ENCODE measurements at places on chromosomes 12 and 14. TPM values are rescaled to one million over a fixed set of nuclear protein-coding genes. Genes with fewer than 3 reads are reported as not detected.
A peak's percentile ranks its signal among the peaks of the same experiment; 100 is the strongest.

DNA sequence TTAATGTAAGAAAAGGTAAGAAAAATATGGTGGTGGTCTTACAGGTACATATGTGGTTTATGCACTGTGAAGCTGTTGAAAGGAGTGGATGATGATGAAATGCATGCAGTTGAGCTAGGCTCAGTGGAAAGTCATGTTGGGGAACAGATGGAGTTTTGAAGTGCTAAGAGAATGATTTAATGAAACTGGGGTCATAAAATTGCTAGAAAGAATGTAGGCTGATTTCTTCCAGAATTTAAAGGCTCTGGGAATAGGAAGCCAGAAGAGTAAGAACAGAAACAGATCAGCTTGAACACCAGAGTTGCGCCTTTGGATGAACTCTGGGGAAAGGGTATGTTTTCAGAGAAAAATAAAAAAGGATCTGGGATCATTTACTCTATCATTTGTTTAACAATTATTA is 146.5 kb downstream of the MON2 start:
- DNase-seq: no peak

- DNase-seq: no peak
Observed at GRCh38 chr12:68591734-68592418, 18.8 kb upstream of the RAP1B start.

GRCh38 chr12:14157088-14157747 is 175.8 kb upstream of the GRIN2B start:
- DNase-seq: no peak

GRCh38 chr14:102506626-102506925 is 3.0 kb downstream of the ANKRD9 start:
- DNase-seq: no peak

GRCh38 chr14:83300476-83301064 is 1766.9 kb upstream of the SEL1L start:
- peak; percentile 10 for DNase-seq

DNA sequence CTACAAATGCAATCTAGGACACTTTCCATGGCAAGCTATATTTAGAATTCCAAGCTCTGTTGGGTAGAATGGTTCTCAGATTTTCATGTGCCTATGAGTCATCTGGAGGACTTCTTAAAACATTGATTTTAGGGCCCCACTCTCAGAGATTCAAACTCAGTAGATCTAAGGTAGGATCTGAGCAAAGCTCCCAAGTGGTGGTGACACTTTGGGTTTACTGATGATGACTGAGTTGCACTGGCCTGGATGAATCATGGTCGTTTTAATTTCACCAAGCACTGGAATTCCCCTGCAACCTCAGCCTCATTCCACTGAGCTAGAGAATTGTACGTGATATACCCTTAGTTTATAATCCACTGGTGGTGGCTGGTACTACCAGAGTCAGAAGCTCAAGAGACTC is 86.5 kb downstream of the PPM1H start:
- peak; percentile 70 for DNase-seq

TROAP gene
- 0.05 TPM for polyA plus RNA-seq

DNA sequence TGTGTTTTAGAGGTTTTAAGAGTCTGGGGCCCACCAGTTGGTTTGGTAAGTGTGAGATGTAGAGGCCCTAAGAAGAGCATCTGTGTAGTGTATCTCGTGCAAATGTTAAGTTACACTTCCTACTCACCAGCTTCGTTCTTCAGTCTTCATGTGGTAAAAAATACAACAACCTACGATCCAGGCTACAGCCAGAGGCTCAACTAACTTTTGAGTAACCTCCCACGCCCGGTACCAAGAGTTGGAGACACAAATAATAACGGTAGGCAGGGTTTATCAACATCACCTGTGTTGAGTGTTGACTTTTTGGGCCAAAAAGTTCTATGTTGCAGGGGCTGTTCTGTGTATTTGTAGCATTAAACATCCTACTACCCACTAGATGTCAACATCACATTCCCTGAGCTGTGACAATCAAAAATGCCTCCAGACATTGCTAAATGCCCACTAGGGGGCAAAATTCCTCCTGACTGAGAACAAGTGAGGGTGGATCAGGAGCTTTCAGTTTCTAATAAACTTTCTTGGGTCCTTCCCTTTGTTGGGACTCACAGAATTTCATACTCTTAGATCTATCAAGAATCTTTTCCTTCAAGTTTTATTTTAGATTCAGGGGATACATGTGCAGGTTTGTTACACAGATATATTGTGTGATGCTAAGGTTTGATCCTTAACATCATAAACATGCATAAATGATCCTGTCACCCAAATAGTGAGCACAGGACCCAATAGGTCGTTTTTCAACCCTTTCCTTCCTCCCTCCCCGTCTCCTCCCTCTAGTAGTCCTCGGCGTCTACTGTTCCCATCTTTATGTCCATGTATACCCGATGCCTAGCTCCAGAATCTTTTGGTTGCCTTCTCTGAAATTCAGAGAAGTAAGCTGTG is 94.7 kb downstream of the SLC2A13 start:
- peak; percentile 57 for DNase-seq

DNA sequence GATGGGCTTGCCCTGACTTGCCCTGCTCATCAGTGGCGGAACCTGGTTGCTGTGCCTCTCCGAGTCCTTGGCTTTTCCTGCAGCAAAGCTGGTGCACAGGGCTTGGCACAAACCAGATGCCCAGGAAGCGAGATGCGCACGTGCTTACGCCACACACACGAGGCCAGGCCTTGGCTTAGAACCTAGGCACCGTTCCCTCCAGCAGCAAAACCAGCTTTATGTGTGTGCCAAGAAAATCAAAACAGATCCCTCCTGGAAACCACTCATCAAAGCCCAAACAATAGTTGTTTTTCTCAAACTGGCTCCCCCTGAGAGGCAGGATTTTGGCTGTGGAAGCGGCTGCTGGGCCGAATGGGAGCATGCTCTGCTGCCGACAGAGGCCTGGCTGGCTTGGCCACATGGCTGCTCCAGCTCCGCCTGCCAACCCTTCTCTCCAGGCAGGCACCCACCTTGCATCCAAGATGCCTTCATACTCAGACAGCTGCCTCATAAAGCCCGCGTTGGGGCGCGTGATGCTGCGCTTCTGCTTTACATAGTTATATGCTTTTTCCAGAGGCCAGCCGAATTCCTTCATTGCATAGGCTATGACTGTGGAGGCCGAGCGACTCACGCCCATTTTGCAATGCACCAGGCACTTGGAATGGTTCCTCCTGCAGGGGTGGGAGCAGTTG is 58.7 kb downstream of the SSH1 start:
- no peak for DNase-seq

DNA sequence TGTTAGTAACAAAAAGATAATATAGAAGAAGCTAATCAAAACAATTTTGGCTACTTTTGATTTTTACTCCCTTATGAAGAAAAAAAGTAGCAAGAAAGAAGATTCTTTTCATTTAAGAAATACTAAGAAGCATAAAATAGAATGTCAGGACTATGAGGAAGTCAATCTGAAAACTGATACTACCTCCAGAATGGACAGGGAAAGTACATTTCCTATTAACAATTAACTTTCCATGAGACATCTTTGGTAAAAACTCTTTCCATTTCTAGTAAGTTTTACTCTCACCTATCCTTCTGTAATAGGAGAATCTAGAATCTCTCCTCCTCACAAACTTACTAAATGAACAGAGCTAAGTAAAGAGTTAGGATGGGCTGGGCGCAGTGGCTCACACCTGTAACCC is 51.3 kb upstream of the NPFF start:
- no peak for DNase-seq

- peak; percentile 97 for DNase-seq
Observed at GRCh38 chr12:64699504-64700115, 59.6 kb downstream of the GNS start.

GRCh38 chr14:104343690-104344640 is 205.6 kb downstream of the KIF26A start:
- DNase-seq: no peak

GRCh38 chr12:116455540-116456329 is 103.4 kb upstream of the MAP1LC3B2 start:
- peak; percentile 86 for DNase-seq

GRCh38 chr12:66550626-66551025 is 128.2 kb downstream of the GRIP1 start:
- DNase-seq: no peak

ZNF705A gene
- polyA plus RNA-seq: not detected

GRCh38 chr12:5901416-5901815 is 43.6 kb downstream of the ANO2 start:
- no peak for DNase-seq

GRCh38 chr12:29732191-29732590 is 51.6 kb downstream of the TMTC1 start:
- DNase-seq: no peak

GRCh38 chr12:2675776-2676175 is 119.0 kb upstream of the FKBP4 start:
- DNase-seq: no peak

DNA sequence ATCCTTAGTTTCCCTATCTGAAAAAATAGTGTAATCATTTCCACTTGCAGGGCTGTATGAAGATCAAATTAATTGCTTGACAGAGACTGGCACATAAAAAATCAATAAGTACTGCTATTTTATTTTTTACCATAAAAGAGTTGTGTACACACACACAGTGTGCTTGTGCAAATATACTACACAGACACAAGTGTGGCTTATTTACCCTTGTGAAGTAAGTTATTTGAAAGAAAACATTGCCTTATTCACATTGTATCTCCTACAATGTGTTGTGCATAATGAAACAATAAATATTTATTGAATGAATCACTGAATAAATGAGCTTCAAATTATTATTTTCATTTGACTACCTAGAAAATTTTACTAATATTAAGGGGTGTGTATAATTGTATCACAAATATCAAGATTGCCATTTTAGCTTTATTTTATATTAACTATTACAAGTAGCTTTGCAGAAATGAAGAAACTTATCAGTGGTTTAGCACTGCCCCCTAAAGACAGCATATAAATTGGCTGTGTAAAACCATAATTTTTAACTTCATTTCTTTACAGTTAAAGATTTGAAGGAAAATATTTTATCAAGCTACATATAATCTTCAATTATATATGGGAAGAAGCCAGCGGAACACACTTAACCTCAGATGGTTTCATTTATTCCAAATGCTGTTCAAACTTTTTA is 11.3 kb downstream of the GARIN6 start:
- DNase-seq: no peak
